ENCODE measurements at places on chromosomes 7 and 10.

GRCh38 chr10:63210611-63211196, 77.6 kb downstream of the NRBF2 start:
- no peak for DNase-seq

DNA sequence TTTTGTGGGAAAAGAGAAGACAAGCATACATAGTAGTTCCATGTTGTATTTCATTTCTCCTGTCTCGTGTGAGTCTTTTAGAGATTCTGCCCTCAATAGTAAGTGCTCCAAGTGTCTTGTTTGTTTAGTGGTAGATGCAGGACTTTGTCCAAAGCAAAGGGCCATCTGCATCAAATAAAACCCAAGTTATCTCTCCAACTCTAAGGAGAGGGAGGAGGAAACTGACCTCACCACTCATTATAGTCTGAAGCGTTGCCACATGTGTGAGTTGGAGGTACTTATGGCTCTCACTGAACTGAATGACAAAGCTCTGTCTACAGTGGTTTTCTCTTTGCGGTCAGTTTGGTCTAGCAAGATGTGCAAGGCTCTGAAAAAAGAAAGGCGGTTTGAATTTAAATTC, 272.6 kb downstream of the DOCK4 start:
- DNase-seq: no peak

DNA sequence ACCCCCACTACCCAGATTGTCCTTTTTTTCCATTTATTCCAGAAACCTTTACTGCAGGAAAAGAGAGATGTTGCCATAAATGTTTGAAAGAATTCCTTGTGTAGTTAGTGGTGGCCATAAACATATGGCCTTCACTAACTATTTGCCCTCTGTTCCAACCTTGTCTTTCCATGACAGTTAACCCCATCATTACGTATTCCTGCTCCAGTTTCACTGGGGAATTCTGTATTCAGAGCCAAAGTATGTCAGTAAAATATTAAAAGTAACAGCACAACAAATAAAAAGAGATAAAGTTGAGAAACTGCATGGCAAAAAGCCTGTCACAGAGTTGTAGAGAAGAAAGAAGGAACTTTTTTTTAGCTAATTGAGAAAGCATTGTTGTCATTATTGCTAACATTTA, 261.3 kb downstream of the BICC1 start:
- DNase-seq: no peak

- no peak for DNase-seq
Observed at GRCh38 chr10:6365384-6365783, 162.7 kb downstream of the PFKFB3 start.

- no peak for DNase-seq
Observed at GRCh38 chr10:14353291-14353913, 22.7 kb upstream of the FRMD4A start.

- DNase-seq: peak; percentile 45
Observed at GRCh38 chr7:131106681-131107336, 220.9 kb upstream of the MKLN1 start.

DNA sequence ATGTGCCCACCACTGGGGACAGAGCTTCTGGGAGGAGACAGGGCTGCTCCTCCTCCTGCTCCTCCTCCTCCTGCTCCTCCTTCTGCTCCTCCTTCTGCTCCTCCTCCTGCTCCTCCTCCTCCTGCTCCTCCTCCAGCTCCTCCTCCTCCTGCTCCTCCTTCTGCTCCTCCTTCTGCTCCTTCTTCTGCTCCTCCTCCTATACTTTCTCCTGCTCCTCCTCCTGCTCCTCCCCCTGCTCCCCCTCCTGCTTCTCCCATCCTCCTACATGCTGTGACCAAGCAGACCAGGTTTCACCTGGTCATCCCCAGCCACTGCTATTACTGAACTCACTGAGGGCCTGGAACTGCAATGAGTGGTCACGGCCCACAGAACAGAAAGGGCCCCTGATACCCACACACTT, 154.0 kb upstream of the PPP2R2D start:
- DNase-seq: no peak

- DNase-seq: peak; percentile 10
Observed at GRCh38 chr7:36639826-36640225, 84.5 kb downstream of the AOAH start.

DNA sequence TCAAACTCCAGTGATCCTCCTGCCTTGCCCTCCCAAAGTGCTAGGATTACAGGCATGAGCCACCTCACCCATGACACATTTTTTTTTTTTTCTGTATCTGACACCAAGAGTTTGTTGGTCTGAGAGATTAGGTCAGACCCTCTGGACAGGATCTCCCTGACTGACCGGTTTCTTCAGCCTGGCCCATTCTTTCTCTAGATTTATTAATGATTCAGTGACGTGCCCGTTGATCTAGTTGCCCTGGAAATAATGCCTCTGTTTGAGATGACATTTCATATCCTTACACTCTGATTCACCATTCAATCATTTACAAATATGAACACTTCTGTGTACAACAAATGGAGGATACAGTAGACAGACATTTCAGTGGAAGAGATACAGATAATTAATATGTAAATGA, 1.4 kb upstream of the ZNF212 start:
- no peak for DNase-seq

- DNase-seq: no peak
Observed at GRCh38 chr7:72429316-72429715, 17.2 kb upstream of the CALN1 start.

DNA sequence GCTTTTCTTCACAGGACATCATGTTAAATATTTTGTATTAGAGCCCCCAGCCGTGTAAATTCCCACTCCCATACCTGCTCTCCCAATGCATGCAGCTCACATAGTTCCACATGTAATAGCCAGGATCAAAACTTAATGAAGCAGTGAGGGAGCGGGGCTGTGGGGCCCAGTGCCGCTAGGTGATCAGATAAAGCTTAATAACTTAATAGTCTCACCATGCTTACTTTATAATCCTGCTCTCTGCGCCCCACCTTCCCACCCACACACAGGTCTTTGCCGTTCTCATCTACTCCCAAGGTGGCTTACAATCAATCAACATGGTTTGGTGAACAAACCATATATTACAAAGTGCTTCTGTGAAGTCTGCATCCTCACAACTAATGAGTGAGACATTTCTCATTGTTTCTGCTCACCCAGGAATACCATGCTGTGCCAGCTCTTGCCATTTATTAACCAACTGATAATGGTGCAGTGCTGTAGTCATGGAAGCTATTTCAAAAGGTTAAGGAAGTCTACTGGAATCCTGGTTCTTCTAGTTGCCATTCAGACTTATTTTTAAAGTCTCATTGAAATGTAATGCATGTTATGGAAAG, 156.4 kb downstream of the CTTNBP2 start:
- no peak for DNase-seq

- no peak for DNase-seq
Observed at GRCh38 chr7:26441002-26441521, 149.4 kb downstream of the SNX10 start.
